ENCODE measurements at places on chromosomes 2 and 18.

DNA sequence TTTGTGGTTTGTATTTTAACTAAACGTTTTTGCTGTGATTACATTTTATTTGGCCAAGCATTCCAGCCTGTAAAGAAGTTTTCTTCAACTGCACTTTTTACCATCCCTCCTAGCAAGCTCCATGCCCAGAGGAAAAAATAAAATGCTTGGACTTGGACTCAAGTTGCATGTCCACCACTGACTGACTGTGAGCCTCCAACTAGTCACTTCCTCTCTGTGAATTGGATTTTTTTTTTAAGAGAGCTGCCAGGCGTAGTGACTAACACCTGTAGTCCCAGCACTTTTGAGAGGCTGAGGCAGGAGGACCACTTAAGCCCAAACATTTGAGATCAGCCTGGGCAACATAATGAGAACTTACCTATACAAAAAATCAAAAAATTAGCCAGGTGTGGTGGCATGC, 1185.2 kb upstream of the PIK3C3 start:
- DNase-seq = no peak

DNA sequence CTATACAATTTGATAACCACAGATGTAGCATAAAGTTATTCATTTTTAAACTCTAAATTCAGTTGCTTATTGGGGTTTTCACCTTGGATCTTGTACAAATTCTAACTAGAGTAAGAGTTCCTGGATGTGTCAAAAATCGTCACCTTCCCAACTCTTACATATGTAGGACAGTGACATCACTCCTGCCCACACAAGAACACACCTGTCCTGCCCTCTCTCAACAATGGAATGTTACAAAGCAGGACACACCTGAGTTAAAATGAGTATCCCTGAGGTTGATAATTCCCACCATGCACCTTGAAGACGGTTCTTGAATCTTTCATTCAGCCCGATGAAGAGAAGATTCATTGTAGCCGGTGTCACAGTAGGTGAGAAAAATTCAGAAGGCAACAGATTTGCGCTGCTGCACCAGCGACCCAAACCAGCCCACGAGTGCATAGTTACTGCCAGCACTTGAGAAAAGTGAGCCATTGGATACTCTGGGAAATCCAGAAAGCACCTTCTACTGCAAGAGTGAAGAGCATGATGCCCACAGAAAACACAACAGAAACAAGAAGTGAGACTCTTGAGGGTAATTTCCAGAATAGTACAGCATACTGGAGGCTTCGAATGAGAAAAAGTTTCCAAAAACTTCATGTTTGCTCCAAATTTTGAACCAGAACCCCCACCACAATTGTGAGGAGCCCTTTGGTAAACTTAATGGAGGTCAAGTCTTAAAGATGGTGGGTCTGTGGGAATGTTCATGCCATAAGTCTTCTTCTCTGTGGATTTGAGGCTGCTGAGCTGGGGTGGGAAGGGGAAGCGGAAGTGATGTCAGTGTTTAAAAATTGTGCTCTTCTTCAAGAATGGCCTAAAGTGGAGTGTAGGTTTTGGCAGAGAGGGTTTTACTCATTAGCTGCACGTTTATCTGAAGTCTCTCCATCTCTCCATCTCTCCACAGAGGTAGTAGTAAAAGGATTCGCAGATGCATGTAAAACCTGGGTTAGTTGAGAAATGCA, 34.7 kb upstream of the ADAM23 start:
- no peak for DNase-seq

GRCh38 chr18:76444446-76445105, 50.5 kb downstream of the ZNF516 start:
- no peak for DNase-seq

DNA sequence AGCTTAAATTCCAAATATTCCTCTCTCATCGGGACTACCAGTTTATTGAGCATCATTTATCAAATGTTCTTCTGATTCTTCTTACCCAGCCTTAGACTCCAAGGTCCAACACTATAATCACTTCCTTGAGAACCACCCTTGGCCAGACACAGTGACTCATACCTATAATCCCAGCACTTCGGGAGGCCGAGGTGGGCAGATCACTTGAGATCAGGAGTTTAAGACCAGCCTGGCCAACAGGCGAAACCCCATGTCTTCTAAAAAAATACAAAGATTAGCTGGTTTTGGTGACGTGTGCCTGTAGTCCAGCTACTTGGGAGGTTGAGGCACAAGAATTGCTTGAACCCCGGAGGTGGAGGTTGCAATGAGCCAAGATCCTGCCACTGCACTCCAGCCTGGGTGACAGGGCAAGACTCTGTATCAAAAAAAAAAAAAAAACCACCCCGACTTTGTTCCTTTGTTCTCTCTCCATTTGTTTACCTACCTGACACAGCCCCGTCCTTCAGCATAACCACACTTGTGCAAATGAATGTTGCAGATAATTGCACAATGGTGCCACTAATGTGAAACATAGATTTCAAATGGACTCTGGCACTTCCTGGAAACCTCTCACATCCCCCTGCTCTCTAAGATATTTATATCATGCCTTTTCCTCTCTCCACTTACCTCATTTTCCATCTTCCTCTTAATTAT, 38.9 kb upstream of the LPIN2 start:
- no peak for DNase-seq

- DNase-seq = no peak
Observed at GRCh38 chr2:83967854-83968253, 491.2 kb downstream of the SUCLG1 start.

GRCh38 chr2:135409436-135409835, 121.6 kb downstream of the ZRANB3 start:
- no peak for DNase-seq

- no peak for DNase-seq
Observed at GRCh38 chr2:189982780-189983394, 79.6 kb downstream of the MSTN start.

DNA sequence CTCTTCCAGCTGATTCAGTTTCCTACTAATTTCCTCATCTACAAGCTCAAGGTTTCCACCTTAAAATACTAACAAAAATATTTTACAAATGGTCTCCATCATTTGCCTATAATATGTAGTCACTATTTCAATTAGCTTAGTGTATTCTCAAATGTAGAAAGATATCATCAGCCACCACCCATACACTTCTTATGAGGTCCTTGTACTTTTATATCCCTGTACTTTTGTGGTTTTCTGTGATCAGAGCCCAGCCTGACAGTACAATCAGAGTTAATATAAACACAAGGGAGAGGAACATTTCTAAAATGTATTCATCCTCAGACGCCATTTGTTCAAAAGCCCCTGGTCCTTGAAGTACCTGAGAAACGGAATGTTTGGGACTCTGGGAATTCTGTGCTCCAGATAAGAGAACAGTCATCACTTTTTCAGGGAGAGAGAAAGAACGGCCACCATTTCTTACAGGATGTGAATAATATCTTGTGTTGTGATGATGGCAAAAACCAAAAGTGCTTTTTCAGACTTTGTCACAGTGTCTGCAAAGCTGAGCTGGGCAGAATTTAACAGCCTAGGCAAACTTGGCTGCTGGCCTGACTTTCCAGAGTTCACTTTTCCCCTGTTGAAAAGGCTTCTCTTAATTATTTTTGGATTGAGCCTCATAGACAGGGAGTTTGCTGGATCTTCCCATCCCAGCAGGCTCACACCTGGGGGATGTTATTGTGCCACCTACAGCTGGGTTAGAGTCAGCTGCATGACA, 361.7 kb upstream of the ACVR2A start:
- DNase-seq = no peak

DNA sequence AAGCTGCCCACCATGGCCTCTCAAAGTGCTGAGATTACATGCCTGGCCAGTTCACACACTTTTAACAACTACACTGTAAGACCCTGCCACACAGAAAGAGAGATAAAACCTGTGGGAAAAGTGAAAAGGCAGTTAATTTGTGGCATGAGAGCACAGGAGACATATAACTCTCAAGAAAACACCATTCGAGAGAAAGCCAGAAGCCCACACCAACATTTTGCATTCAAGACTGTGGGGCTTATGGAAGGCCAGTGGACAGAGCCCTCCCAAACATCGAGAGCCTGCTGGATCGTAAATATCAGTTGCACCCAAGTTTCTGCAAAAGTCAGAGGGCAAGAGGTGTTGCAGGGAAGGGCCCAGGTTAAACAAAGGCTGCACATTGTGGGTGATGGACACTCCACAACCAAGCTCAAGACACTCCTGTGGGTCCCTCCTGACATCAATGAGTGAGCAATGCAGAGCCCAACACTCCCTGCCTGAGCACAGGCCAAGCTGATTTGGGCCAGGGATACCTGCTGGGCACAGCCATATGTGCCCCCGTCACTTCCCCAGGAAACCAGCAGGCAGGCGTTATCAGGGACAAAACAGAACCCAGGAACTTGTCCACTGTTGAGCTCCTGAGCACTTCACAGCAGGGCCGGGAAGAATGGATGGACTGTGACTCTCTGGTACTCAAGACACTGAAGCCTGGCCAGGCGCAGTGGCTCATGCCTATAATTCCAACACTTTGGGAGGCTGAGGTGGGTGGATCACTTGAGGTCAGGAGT, 114.4 kb downstream of the ZFP36L2 start:
- no peak for DNase-seq

GRCh38 chr2:189657867-189658266, 3.4 kb upstream of the ASNSD1 start:
- DNase-seq = peak; percentile 63

DNA sequence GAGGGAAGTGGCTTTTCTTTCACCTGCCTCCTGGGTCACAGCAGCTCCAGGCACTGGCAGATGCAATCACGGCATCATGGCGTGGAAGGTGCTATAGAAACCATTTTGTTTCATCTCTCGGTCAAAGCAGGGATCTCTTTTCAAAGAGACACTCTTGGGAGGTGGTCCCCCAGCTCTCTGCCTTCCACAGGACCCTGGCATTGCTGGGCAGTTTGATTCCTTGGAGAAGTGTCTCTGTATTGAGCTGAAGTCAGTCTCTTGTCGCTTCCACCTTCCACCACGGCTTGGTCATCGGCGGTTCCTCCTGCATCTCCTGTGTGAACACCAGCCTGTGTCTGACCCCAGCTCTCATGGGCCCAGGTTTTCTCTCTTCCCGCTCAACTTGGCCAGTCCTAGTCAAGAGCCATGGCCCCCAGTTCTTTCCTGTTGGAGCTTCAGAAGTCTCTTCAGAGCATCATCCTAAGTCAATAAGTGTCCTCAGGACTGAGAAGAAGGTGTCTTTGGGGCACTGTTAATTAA, 42.3 kb upstream of the HDAC4 start:
- DNase-seq = no peak

GRCh38 chr2:134122610-134123009, 131.3 kb upstream of the MGAT5 start:
- DNase-seq = peak; percentile 16

GRCh38 chr2:118010473-118010872, 3.4 kb downstream of the CCDC93 start:
- DNase-seq = no peak

GRCh38 chr2:128346291-128347170, 27.9 kb upstream of the HS6ST1 start:
- DNase-seq = no peak

DNA sequence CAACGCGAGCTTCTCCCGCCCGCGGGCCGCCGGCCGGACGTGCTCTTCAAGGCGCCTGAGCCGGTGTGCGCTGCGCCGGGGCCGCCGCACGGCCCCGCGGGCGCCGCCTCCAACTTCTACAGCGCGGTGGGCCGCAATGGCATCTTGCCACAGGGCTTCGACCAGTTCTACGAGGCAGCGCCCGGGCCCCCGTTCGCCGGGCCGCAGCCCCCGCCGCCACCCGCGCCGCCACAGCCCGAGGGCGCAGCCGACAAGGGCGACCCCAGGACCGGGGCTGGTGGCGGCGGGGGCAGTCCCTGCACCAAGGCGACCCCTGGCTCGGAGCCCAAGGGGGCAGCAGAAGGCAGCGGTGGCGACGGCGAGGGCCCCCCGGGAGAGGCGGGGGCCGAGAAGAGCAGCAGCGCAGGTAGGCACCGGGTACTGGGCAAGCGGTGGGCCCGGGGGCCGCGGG, 676 bp downstream of the HOXD11 start:
- no peak for DNase-seq

DNA sequence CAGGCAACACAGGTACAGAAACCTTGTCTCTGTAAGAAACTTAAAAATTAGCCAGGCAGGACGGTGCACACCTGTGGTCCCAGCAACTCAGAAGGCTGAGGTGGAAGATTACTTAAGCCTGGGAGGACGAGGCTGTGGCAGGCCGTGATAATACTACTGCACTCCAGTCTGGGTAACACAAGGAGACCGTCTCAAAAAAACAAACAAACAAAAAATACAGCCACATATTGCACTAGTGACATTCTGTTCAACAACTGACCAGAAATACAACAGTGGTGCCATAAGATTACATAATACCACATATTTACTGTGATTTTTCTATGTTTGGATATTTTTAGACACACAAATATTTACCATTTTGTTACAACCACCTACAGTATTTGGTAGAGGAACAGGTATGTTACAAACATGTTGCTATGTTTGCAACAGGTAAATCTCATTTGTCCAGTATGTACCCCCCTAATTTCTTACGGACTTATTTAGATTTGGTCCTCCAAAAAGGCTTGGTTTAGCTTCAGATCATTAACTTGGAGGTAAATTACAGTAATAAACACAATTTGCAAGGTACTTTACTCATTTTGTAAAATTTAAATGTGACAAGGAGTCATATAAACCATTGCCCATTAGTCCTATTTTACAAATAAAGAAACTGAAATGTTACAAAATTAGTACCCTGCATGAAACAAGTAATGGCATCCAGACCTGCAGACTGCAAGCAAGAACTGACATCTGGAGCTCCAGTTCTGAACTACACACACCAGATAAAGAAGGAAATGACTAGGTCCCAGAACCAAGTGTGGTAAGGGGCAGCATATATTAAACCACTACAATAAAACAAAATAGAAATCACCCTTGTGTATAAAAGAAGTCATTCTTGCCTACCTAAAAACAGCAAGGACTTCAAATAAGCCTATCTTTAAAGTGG, 36.8 kb downstream of the TRIP12 start:
- DNase-seq = no peak

GRCh38 chr2:155525199-155525598, 807.3 kb downstream of the NR4A2 start:
- no peak for DNase-seq

GRCh38 chr2:208042041-208042440, 16.7 kb upstream of the PLEKHM3 start:
- DNase-seq = no peak

- no peak for DNase-seq
Observed at GRCh38 chr2:169034256-169034655, 3.1 kb upstream of the ABCB11 start.

DNA sequence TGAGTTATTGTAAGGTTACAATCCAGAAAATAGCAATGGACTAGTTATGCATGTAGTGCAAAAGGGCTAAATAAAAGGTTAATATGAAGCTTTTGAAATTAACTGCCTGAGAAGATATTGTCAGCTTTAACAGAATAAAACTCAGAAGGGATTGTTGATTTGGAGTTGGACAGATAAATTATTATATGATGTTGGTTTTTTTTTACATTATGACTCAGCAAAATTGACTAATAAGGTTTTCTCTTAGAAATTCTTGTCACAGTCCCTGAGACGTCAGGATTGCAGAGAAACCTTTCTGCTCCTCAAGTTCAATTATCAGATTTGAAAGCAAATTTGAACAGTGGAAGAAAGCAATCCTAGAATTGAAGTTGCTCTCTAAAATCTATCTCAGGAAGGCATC, 946.9 kb downstream of the CBLN2 start:
- no peak for DNase-seq

- no peak for DNase-seq
Observed at GRCh38 chr2:150003544-150003943, 416.0 kb upstream of the MMADHC start.

- no peak for DNase-seq
Observed at GRCh38 chr2:237190966-237191713, 105.5 kb downstream of the COPS8 start.

- no peak for DNase-seq
Observed at GRCh38 chr2:56102866-56103265, 80.9 kb upstream of the CCDC85A start.

GRCh38 chr18:23351521-23351920, 101.6 kb upstream of the RIOK3 start:
- no peak for DNase-seq

All from CD4-positive, alpha-beta T cell treated with Interleukin-12 subunit alpha and Interleukin-12 subunit beta, for 1 hour (primary cell).